ENCODE measurements at places on chromosomes 11 and 22. TPM values are rescaled to one million over a fixed set of nuclear protein-coding genes. Genes with fewer than 3 reads are reported as not detected.

BATF2 gene
- not detected for total RNA-seq

OR51S1 gene
- total RNA-seq = not detected

SLC22A8 gene
- not detected for total RNA-seq

ARHGEF17 gene
- total RNA-seq = not detected

OR5A1 gene
- total RNA-seq = not detected

PRG3 gene
- not detected for total RNA-seq

SOX10 gene
- total RNA-seq = not detected

GGT5 gene
- total RNA-seq = not detected

FOXRED2 gene
- total RNA-seq = 26.3 TPM

GAB4 gene
- not detected for total RNA-seq

SYNGR1 gene
- total RNA-seq = 4.2 TPM

KCNQ1OT1 gene
- total RNA-seq = 0.21 TPM

AIFM3 gene
- 0.08 TPM for total RNA-seq

DGCR6L gene
- 40.4 TPM for total RNA-seq

SLC39A13 gene
- 17.3 TPM for total RNA-seq

NRXN2 gene
- 0.32 TPM for total RNA-seq

LRRC4C gene
- total RNA-seq = not detected

RIBC2 gene
- total RNA-seq = 12.4 TPM

FGF19 gene
- total RNA-seq = not detected

SCN4B gene
- 0.29 TPM for total RNA-seq

DERL3 gene
- total RNA-seq = 8.1 TPM

ANO5 gene
- not detected for total RNA-seq

MPEG1 gene
- total RNA-seq = not detected

ANKK1 gene
- 0.13 TPM for total RNA-seq

OR11H1 gene
- total RNA-seq = not detected

OR2AT4 gene
- total RNA-seq = not detected

MMP3 gene
- not detected for total RNA-seq

TYMP gene
- total RNA-seq = 89.7 TPM

MS4A12 gene
- not detected for total RNA-seq

OOSP4B gene
- total RNA-seq = not detected

P2RY2 gene
- total RNA-seq = not detected

RTN4RL2 gene
- total RNA-seq = 0.23 TPM

PGM2L1 gene
- total RNA-seq = 10.4 TPM

TRPM5 gene
- not detected for total RNA-seq

OSM gene
- total RNA-seq = 21.1 TPM

CRACR2B gene
- total RNA-seq = 2.9 TPM

GDPD4 gene
- not detected for total RNA-seq

MS4A3 gene
- total RNA-seq = not detected

SHISAL1 gene
- total RNA-seq = not detected

MICAL3 gene
- total RNA-seq = 48.6 TPM

NAV2 gene
- total RNA-seq = 0.23 TPM

CATSPERZ gene
- not detected for total RNA-seq

TEAD1 gene
- 0.46 TPM for total RNA-seq

NARS2 gene
- 27.5 TPM for total RNA-seq

IFITM5 gene
- total RNA-seq = not detected

CD3E gene
- 491 TPM for total RNA-seq

RAB39A gene
- 0.21 TPM for total RNA-seq

MPPED2 gene
- total RNA-seq = not detected

SLC22A9 gene
- not detected for total RNA-seq

MYRF gene
- 0.91 TPM for total RNA-seq

UFD1 gene
- total RNA-seq = 90.1 TPM

GRIA4 gene
- total RNA-seq = not detected

MB gene
- 1.8 TPM for total RNA-seq

MUC5AC gene
- not detected for total RNA-seq
